CD4-positive, alpha-beta T cell treated with Interleukin-17A for 1 hour (primary cell): ENCODE measurements at places on chromosomes 11 and 22.

- DNase-seq: no peak
Measured at GRCh38 chr11:10376061-10376460, 71.2 kb downstream of the ADM start.

DNA sequence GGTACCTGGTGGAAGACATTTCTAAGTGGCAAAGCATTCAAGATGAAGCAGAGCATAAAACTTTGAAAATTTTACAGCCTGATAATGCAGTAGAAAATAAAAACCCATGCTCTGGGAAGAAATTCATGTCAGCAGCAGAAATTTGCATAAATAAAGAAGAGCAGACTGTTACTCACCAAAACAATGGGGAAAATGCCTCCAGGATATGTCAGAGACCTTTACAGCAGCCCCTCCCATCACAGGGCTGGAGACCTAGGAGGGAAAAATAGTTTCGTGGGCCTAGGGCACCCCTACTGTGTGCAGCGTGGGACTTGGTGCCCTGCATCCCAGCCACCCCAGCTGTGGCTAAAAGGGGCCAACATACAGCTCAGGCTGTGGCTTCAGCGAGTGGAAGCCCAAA is 5.4 kb upstream of the DKK3 start:
- DNase-seq: no peak

GRCh38 chr11:74730571-74731260 is 510 bp downstream of the CHRDL2 start:
- no peak for DNase-seq

DNA sequence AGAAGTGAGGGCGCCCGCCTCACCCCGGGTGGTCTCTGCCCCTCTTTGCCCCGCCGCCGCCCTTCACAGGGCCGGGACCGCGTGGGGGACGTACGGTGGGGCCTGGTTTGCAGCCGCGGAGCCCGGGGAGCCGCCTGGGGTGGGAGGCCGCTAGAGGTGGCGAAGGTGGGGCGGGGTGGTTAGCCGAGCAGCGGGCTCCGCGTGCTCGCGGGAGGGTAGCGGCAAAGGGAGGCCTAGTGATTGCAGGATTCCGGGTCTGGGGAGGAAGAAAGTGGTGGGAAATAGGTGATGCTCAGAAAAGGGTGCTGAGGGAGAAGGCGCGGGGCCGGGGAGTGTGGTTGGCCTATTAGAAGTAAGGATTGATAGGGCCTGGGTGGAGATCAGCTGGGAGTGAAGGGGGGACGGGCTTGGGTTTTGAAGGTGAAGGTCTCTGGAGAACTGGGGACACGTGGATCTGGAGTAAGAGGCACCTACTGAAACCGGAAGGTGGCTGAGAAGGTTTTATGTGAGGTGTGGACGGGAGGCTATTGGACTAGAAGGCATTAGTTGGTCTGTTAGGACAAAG is 571 bp downstream of the FAR1 start:
- DNase-seq: peak; percentile 47

DNA sequence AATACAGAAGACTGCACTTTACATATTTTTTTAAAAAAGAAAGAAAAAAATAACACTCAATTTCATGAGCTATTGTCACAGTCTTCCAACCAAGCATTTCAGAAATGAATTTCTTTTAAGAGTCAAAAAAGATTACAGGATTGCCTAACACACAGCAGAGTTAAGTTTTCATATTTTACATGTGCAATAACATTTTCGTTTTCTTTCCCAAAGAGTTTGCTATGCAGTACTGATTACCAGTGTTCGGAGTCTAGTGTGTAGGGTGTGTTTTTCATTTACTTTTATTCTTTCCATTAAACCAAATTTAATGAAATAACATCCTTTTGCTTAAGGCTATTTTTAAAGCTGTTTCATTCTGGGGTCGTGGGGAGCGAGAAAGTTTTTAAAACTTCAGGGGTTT is 53.2 kb downstream of the MN1 start:
- DNase-seq: no peak
